ENCODE measurements at places on chromosomes 3 and 15.

DNA sequence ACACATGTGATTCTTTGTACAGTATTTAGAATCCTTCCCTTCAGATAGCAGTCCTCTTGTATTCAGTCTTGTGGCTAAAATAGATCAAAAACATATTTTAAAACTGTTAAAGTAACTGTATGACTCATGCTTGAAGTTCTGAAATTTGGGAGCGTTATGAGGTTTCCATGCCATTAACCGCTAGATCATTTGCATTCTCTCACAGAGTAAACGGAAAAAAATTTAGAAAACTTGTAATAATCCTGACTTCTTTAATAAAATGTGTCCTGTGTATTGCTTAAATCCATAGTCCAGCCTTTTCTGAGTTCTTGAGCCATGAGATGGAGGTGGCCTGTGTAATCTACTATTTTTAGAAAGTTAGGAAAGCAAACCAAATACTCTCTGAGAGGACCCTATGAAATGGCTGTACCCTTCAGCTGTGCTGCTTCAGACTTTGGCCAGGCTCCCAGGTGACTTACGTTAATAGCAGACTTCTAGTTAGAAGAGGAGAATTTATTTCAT lies 33.8 kb downstream of the MBNL1 start:
- DNase-seq: peak; percentile 43

DNA sequence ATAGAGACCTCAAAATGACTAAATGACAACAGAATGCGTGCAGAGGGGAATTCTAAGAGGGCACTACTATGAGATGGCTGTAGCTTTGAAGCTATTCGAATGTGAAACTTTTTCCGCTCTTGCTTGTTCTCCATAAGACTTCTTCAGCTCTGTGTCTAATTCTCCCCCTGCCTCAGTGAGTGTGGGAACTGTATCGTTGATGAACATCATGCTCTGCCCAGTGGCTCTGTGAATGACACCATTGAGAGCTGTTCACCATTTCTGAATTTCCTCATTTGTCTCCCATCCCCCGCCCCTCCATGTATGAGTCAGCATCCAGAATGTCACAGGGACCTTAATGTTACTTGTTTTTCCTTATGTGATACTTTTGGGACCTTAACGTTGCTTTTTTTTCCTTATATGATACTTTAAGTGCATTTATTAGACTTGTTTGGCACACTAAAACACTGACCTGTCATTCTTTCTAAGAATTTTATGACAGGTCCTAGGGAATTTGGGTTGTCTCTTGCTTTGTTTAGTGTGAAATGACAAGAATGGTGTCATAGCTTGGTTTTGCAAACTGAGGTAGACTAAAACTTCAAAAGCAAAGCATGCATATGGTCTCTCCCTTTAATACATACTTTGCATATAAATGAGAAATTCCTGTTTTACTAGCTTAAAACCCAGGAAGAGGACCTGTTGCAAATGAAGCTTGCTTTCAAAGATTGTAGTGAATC lies 99.6 kb downstream of the FNDC3B start:
- DNase-seq: peak; percentile 10

DNA sequence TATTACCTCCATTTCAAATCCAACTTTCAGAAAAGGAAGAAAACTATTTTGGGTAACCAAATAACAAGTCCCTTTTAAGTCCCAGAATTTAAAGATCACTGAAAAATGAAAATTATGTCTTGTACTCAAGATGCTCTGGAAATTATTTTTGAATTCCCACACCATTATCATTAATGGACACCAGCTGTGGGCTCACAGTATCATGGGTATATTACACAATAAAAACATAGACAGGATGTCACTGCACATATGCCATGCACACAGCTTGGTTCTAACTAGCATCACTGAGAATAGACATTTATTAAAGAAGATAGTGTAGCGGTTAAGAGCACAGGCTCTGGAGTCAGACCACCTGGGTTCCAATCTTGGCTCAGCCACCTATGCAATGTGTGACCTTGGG lies 130.4 kb downstream of the FRMD5 start:
- DNase-seq: no peak

GRCh38 chr15:90315278-90315982 lies 36.7 kb upstream of the ZNF774 start:
- no peak for DNase-seq

DNA sequence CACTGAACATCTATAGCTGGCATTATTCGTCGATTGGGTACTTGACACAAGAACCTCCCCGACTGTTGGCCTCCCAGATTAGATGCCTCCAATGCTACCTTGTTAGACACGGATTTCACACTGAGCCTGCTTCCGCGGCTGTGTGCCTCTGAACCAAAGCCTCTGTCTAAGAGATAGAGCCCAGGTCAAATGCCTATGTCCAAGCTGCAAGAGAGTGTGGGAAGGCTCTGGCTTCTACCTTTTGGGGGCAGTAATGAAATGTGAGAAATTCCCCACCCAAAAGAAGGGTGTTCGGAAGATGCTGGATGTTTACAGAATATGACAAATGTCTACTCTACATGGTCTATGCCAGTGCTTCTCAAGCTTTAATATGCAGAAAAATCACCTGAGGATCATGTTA lies 2.0 kb upstream of the RPUSD2 start:
- peak; percentile 59 for DNase-seq

GRCh38 chr3:161691677-161692076 lies 195.1 kb downstream of the OTOL1 start:
- no peak for DNase-seq
